Hematopoietic multipotent progenitor cell treated with erythropoietin and hydrocortisone succinate and interleukin-3 and kit ligand, for 17 days (in vitro differentiated cells): ENCODE measurements at places on chromosomes 16 and 17.

GRCh38 chr16:56328276-56329022 is 96.9 kb downstream of the AMFR start:
- no peak for DNase-seq

DNA sequence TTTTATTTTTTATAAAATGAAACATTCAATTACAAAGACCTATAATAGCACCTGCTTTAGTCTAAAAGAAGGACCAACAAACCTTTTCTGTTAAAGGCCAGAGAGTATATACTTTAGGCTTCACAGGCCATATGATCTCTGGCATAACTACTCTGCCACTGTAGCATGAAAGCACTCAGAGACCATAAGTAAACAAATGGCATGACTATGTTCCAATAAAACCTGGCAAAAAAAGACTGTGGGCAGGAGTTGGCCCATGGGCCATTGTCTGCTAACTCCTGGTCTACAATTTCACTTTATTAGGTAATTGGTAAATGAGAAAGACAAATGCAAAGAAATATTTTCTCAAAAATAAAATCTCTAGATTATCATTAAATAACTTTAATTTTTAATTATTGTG is 14.9 kb downstream of the CEP112 start:
- DNase-seq, result no peak

- peak; percentile 90 for DNase-seq
Observed at GRCh38 chr16:30096105-30096861, at the start of gene YPEL3. TSS of gene YPEL3 (minus strand) at chr16:30096213. CDS start at chr16:30095482, 731 bp downstream.

DNA sequence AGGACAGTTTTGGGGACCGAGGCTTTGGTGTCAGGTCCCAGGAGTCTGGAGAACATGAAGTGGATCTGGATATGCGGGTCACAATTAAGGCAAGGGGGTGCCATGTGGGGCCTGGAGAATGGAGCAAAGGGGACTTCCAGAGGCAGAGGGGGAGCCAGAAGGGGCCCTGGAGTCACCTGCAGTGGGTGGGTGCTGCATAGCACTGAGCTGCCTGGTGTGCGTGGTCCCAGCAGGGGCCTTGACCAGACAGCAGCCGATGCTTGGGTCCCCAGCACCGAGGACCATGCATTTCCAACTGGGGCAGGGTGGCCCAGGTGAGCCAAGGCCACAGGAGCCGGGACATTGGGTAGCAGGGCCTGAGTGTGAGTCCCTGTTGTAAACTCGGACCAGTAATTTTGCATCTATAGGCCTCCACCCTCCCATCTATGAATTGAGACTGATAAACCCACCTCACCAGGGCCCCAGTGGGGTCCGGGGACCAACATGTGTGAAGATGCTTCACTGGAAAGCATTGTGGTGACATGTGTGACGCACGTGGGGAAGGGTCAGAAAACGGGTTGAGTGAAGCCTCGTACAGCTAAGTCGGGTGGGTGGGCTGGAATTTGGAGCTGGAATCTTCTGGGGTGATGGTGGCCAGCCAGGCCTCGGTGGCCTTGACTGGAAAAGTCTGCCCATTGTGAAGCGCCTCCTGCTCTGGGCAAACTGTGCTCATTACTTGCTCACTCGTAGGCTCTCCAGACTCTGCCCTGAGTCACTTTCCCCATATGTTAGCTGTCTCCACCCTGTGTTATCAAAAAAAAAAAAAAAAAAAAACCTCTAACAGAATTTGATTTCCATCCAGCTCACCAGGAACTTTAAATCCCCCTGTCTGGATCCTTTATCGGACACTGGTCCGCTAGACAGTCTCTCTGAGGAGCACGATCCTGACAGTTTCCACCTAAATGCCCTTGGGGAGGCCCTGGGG is 90.5 kb upstream of the ZNF469 start:
- no peak for DNase-seq

- no peak for DNase-seq
Observed at GRCh38 chr17:49067163-49067562, 65.4 kb upstream of the B4GALNT2 start.

GRCh38 chr16:24204150-24204665 is 51.9 kb upstream of the CACNG3 start:
- no peak for DNase-seq

GRCh38 chr17:1966274-1967086 is 58.7 kb downstream of the RTN4RL1 start:
- DNase-seq, result no peak

DNA sequence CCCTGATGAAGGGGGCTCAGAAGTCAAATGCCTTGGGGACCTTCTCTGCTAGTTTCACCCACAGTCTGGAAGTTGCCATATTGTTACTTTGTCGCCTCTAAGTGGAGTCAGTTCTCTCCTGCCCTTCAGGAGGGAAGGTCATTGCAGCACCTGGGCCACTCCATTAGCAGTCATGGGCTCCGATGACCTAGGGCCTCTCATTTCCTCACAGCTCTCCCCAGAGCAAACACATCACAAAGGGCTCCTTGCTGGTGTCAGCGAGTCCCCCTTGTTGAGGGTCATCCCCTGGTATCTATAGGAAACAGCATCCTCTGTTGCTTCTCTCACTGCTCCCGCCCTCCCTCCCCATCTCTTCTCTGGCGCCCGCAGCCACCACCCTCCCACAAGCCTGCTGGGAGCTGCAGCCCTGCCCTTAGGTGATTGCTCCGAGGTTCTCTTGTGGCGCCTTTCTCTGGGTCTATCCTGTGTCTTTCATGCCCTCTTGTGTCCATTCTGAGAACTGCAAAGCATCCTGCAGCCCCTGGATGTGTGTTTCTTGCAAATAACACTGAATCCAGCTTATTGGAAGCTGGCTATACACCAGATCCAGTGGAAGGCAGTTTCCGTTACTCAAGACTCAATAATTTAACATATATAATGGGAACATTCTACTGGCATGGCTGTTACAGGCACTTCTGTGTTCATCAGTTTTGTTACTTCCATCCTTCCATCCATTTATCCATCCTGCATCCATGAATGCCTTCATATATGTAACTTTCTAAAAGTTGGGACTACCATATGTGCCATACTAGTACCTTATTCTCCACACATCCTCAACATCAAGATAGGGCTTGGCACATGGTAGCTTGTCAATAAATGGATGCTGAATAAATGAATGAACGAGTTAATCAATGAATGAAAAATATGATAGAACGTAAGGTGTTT is 21.2 kb downstream of the PDILT start:
- DNase-seq, result peak; percentile 21

DNA sequence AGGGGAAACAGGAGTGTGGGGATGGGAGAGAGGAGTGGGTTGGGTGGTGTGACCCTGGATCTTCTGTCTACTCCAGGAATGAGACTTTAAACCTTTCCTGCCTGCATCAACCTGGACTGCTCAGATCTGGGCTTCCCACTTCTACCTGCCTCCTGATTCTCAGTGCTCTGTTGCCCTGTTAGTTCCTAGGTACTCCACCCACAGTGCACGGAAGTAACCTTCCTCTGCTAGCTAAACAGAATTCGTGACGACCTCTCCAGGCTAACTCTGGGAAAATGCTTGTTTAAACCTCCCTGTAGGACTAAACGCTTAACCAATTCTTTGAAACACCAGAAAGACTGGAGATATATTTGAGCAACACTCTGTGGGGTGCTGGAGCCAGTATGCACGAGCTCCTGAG is 83.4 kb upstream of the CLEC3A start:
- DNase-seq, result no peak

DNA sequence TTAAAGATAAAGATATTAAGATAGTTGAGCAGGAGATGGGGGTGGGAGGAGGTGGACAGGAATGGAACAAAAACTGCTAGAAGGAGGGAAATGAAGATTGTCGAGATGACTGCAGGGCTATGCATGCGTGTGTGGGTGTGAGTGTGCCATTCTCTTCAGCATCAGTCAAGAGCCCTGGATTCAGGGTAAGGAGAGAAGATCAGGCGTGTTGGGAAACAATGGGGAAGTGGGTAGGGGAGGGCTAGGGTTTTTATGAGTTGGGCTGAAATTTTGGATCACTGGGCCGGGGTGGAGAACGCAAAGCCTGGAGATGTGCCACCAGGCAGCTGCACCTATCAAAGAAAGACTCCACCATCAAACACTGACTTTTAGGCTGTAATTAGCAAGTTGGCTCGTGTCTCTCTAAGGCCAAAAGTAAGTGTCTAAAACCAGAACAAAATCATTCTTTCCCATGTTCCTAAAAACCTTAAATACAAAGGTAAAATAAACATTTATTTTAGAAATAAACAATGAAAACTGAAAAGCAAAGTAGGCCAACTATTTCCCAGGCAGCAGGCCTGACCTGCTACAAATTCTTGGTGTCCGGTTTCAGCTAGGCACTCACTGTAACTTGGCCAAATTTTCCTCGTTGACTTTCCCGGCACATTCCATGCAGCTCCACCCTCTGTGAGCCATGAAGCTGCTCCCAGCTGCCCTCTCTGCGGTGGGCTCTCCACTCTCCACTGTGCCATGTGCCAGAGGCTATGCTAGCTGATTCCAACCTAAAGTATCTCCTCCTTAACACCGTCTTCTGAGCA is 4.2 kb downstream of the CDRT4 start:
- no peak for DNase-seq

- no peak for DNase-seq
Observed at GRCh38 chr16:87086575-87086974, 230.6 kb downstream of the C16orf95 start.

- no peak for DNase-seq
Observed at GRCh38 chr16:79297805-79298204, 302.7 kb downstream of the MAF start.

DNA sequence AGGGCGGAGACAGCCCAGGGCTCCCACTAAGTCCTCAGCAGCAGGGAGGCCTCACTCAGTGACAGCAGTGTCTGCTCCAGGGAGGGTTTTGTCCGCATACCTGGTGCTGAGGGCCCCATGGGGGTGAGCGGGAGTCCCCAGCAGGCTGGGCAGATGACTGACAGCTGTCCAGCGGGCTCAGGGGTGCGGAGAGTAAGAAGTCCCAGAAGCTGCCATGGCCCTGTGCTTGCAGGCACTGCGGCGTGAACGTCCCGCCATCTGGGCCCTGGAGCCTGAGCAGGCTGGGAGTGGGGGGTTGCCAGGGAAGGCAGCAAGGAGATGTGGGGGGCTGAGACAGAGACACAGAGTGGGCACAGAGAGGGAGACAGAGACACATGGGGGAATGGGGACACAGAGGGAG is 20.1 kb downstream of the CACNA1G start:
- no peak for DNase-seq

GRCh38 chr16:66510711-66511601 is 39.0 kb downstream of the TK2 start:
- no peak for DNase-seq

GRCh38 chr17:29165800-29166506 is 14.2 kb downstream of the MYO18A start:
- no peak for DNase-seq

DNA sequence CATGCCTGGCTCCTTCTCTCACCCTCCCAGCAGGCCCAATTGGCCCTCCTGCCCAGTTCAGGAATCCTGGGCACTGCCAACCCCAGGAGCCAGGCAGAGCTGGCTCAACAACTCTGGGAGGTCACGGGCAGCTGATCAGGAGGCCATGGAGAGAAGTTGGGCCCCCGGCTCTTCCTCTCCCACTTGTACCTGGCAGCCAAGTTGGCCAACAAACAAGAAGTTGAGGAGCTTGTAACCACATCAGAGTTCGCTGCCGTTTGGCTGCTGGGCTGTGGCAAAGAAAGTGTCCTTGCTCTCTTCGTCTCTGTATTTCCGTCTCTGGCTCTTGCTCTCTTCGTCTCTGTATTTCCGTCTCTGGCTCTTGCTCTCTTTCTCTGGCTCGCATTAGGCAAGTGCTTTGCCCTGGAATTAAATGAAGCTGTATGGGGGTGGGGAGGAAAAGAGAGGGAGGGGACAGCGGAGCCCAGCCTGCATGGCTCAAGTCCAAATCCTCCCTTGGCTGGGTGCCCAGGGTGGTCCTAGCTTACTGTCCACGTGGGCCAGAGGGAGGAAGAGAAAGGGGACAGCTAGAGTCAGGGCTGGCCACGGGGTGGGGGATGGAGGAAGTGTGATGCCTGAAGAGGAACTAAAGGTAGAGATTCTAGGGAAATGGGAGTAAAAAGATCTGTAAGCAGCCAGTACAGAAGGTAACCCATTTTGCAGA is 7.8 kb upstream of the TMEM132E start:
- DNase-seq, result no peak

DNA sequence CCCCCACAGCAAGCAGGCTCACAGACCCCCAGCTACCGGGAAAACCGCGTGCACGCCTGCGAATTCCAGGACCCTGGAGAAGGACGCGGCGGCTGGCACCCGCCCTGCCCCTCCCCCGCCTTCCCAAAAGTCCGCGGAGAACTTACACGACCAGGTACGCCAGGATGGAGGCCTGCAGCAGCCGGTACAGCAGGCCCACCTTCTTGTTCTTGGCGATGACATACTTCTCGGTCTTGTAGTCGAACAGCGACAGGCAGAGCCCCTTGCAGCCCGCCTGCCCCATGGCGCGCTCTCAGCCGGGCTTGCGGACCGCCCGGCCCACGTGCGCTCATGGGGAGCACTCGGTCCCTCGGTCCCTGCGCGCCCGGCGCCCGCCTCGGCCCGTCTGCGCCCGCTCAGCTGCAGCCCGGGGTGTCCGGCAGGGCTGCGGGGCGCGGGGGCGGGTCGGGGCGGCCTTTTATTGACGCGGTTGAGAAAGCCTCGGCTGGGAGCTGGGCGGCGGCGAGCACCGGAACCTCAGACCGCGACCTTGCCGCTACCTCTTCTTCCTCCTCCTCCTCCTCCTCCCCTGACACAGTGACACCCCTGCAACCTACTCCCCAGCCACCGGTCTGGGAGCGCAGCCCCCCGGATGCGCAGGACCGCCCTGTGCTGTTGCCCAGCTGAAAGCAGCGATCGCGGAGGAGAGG is at the start of gene P2RX5:
P2RX5 (minus strand) TSS at position 433 of the 689 bp plus-strand sequence; CDS start at position 283, 150 bp downstream.
- no peak for DNase-seq

- no peak for DNase-seq
Observed at GRCh38 chr17:67574658-67575293, 143.0 kb upstream of the NOL11 start.

DNA sequence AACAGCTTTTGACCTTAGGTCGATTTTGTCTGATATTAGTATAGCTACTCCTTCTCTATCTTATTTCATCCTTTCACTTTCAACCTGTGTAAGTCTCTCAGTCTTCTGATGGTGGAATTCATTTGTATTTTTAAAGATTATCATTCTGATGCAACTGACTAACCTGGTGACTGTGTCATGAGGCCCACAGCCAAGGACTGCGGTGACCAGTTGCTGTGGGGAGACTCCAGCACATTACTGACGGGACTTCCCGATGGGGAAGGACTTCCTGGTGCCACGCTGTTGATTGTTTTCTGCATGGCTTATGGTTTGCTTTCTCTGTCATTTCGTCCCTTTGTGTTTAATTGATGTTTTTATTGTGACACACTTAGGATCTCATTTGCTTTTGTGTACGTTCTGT is 34.2 kb downstream of the RMI2 start:
- no peak for DNase-seq

- DNase-seq, result no peak
Observed at GRCh38 chr17:80195141-80195540, 25.0 kb downstream of the SGSH start.
